ENCODE measurements at places on chromosomes 12 and 14.
A peak's percentile ranks its signal among the peaks of the same experiment; 100 is the strongest.

- DNase-seq, result peak; percentile 94
These were observed 11.3 kb upstream of the SLC5A8 start for GRCh38 chr12:101221301-101221700.

DNA sequence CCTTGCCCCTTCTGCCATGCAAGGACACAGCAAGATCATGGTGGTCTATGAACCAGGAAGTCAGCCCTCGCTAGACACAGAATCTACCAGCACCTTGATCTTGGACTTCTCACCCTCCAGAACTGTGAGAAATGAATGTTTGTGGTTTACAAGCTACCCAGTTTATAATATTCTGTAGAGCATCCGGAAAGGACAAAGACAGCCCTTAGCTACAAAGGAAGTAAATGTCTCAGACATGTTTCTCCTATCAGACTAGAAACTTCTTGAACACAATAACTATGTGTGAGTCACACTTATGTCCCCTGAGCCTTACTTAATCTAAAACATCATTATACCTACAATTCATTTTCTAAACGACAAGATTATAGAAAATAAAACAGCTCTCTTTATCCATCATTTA lies 176.7 kb downstream of the KLHL28 start:
- DNase-seq, result no peak

DNA sequence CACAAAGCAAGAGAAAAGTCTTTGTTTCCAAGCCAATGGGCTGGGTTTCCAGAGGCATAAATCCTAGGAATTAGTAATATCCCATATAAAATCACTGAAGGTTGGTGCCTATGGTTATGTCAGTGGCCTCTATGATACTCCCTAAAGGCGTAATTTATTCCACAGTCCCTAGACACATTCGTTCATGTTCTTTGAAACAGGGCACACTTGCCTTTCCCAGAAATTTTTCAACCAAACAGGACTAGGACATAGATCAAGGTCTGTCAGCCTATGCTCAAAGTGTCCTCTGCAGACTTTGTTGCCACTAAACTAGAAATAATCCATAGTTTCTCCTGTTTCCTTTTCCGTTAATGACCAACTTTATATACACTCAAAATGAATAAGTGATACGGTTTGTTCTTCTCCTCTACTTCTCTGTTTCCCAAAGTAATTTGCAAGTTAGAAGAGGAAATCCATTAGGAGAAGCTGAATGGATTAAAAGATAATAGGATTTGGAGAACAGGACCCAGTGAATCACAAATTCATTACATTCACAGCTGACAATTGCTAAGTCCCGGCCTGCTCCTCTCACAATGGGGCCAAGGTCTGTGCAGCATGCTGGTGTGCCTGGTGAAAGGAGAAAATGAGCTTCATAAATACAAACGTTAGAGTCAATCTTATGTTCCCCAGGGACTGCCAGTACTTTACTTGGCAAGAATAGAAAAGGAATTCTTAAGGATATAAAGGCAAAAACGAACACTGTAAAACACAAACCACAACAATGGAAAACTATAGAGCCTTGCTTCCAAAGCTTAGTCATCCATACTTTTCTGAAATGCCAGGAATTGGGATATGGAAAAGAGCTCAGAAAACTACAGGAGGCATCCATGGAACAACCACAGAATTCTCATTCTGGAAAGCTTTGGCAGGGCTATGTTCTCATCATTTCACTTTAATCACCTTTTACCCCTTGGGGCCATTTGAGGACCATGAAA lies 966.2 kb downstream of the NRXN3 start:
- DNase-seq, result peak; percentile 1

DNA sequence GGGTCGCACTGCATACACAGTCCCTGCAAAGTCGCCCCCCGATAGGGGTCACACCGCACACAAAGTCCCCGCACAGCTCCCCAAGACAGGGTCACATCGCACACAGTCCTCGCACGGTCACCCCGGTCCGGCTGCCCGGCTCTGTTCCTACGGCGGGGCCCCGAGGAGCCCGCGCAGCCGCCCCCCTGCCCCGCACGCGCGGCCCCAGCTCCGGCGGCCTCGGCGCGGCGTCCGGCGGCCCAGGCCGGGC lies 300 bp downstream of the SSH1 start:
- no peak for DNase-seq

- no peak for DNase-seq
These were observed 85.9 kb upstream of the MDM1 start for GRCh38 chr12:68418137-68418460.

DNA sequence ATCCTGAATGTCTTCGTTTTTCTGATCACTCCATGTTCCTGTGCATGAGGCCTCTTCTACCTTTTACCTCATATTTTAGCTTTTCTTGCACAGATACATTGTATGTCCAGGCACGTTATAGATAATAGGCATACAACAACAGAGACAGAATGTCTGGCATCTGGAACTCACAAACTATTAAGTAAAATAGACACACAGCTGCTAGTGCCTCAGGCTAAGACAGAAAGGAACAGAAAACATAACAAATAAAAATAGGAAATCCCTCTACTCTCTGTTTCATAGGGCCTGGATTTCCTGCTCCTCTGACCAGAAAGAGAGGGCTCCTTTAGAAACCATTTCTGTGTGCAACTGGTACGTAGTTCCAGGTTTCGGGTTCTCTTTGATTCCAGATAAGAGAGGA lies 48.6 kb downstream of the ATXN7L3B start:
- no peak for DNase-seq

DNA sequence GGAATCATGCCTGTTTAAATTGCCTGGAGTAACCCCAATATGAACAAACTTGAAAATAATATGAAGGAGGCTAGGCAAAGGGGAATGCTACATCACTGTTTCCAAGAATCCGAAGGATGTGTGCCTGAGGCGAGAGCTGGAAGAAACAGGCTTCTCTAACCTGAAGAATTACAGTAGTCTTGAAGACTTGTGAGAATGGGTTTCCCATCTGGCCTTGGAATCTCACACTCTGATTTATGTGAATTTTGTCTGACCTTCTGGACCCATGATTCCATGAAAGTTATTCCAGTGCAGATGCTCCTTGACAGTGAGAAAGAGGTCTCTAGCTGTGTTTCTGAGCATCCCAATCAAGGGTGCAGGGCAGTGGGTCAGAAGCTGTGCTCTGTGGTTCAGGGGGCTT lies 122.1 kb upstream of the PARP11 start:
- DNase-seq, result peak; percentile 66

- DNase-seq, result no peak
These were observed 167.9 kb downstream of the PRKD1 start for GRCh38 chr14:29759521-29760340.

DNA sequence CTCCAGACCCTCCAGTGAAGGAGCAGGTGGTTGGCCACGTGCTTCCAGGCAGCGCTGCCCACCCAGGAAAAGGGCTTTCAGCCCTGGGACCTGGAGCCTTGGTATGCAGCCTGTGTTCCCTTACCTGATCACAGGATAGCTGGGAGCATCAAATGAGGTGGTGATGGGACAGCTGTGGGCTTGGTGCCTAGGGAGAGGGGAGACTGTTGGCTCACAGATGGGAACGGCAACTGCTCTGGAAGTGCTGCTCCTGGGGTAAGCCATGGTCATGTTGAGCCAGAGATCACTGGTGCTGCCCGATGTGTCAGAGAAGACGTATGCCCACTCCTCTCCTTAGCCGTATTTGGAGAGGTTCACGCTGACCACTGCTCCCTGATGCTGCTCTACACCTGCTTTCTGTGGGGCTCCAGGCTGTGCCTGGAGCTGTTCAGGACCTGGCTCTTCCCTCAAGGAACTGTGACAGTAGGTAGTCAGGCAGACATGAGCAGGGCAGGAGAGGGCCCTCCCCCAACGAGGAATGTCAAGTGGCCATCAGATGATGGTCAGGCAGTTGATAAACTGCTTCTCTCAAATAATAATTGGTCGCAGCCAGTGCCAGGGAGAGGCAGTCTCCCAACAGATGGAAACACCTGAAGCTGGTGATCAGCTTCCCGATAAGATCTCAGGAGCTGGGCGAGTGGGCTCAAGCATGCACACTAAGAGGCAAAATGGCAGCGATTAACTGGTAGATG lies 2.8 kb upstream of the CYP46A1 start:
- no peak for DNase-seq

DNA sequence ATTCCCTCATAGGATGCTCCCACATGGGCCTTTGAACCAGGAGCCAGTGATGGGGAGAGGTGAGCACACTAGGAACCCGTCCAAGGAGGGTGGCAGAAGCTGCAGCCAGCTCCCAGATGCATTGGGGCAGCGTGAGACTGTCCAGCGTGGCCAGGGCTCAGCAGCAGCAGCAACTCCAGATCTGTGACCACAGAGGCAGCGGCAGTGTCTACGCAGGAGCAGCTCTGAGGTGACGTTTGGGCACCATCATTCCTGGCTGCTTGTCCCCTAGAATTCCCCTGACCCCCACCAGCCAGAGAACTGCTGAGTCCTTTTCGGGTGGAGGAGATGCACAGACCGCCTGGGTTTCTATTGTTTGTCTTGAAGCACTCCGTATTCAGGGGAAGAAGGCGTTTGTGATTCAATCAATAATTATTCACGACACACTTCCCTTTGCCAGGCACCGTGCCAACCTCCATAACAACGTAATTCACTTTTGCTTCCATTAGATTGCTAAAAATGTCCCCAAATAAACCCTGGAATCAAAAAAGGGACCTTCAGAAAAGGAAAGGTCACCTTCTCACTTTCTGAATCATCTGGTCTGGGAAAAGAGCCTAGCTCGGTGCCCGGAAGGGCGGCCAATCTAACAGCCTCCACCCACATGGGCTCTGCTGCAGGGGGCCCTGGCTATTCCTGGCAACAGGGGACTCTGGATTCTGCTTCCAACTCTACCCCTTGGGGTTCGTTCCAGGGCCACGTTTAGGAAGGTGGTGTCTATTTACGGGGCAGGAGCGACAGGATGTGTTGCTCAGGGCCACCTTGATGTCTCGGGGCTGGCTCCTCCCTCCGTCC lies 11.4 kb upstream of the BDKRB2 start:
- DNase-seq, result no peak

DNA sequence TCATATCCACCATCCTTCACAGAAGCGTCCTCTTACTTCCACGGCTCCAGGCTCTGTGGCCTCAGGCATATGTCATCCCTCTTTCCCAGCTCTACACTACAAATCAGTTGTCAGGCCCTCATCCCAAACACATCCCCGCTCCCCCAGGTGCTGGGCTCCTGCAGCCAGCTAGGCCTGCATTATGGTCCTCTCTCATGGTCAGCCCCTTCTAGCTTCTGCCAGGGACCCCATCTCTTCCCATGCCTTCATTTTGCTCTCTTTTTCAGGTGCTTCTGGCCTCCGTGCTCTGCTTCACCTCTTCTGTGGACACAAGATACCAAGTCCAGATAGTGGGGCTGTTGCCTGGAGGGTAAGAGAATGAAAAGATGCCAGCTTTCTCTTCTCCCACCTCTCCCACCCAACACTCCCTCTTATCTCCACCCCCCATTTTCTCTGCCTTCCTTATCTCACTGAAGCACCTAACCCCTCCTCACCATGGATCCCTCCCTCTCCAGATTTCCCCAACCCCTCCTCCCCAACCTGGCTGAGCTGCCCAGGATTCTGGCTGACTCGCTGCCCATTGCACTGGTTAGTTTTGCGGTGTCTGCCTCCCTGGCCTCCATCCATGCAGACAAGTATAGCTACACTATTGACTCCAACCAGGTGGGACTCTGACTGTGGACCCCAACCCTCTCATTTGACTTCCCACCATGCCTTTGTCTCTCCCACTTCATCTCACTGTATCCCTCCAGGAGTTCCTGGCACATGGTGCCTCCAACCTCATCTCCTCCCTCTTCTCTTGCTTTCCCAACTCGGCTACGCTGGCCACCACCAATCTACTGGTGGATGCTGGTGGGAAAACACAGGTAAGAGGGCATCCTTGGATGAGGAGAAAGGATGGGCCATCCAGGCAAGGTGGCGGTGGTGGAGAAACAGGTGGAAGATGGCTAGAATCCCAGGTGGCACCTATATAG lies 10.4 kb downstream of the B4GALNT1 start:
- no peak for DNase-seq

DNA sequence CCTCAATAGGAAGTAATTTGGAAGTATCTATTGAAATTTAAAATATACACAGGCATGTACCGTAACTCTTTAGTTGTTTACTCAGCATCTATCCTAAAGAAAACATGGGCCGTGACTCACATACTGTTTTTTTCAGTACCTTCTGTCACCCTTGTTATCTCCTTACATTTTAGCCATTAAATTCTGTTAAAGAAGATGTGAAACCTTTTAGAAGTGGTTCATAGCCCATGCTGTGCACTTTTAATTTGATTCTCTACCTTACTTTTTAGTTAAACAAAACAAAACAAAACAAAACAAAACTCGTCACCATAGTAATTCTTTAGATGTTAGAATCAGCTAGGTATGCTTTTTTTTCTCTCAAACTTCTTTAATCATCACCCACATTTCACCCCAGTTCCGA lies 494.4 kb upstream of the RGS6 start:
- DNase-seq, result no peak

- no peak for DNase-seq
These were observed 189.5 kb upstream of the HMGA2 start for GRCh38 chr12:65634626-65635331.

DNA sequence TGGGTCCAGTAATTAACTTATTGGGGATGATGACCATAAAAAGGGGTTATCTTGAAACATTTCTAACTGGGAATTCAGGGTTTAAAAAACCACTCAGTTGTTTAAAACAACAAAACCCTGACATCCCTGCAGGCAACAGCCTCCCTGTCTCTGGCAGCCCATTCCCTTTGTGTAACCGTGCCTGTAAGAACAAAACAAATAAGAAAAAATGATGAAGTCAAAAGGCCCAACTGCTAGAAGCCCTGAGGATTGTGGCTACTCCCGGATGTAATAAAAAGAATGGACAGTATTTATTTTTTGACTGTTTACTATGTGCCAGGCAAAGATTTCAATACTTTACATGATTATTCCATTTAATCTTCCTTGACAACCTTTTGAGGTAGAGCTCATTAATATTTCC lies 75.3 kb downstream of the TMCC3 start:
- no peak for DNase-seq

Measured in mesendoderm (in vitro differentiated cells).